ENCODE measurements at places on chromosomes 2 and 18. TPM values are rescaled to one million over a fixed set of nuclear protein-coding genes. Genes with fewer than 3 reads are reported as not detected.

AUP1 gene
- total RNA-seq: 184 TPM

NCK2 gene
- 119 TPM for total RNA-seq

STK17B gene
- 312 TPM for total RNA-seq

LCT gene
- total RNA-seq: 0.36 TPM

- no peaks in the 10 kb centered on the region for H3K27me3 ChIP-seq
- H3K4me3 ChIP-seq: no peak overlapping the region
- DNase-seq: no peak
- H3K36me3 ChIP-seq: no peaks in the 10 kb centered on the region
- H3K27ac ChIP-seq: no peak overlapping the region
- H3K4me1 ChIP-seq: no peaks in the 10 kb centered on the region
Observed at GRCh38 chr18:24949908-24950307, 402.1 kb downstream of the ZNF521 start.

DNA sequence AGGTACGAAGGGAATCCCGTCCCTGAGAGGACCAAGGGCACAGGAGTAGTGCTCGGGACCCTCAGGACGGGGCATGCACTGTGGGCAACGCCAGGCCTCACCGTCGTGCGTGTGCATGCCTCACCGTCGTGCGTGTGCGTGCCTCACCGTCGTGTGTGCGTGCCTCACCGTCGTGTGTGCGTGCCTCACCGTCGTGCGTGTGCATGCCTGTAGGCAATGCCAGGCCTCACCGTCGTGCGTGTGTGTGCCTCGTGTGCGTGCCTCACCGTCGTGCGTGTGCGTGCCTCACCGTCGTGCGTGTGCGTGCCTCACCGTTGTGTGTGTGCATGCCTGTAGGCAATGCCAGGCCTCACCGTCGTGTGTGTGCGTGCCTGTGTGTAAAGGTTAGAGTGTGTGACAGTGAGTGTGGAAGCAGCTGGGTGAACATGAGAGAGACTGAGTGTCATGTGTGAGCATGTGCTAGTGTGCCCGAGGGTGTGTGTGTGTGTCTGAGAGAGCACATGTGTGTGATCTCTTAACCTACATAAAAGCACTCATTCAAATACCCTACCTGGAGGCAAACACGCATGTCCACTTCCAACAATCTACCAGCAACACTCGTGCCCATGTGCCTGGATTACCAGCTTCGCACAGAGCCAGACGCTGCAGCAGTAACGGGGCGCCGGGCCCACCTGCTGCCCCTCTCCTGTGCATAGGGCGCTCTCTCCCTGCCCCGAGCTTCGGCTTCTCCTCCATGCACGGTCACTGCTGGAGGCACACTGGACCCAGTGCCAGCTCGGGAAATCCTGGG lies 36.3 kb downstream of the ZNF516 start:
- H3K27ac ChIP-seq: no peak overlapping the region
- DNase-seq: peak; percentile 1
- H3K36me3 ChIP-seq: peaks cover 22% of the 10 kb centered on the region
- peaks cover 40% of the 10 kb centered on the region for H3K4me1 ChIP-seq
- no peaks in the 10 kb centered on the region for H3K27me3 ChIP-seq
- H3K4me3 ChIP-seq: no peak overlapping the region

GRCh38 chr18:63545000-63545399 lies 2.8 kb downstream of the SERPINB12 start:
- no peak for DNase-seq
- H3K4me1 ChIP-seq: no peaks in the 10 kb centered on the region
- no peak overlapping the region for H3K27ac ChIP-seq

GRCh38 chr2:66982766-66983165 lies 414.4 kb upstream of the ETAA1 start:
- no peaks in the 10 kb centered on the region for H3K36me3 ChIP-seq
- no peaks in the 10 kb centered on the region for H3K27me3 ChIP-seq
- no peak for DNase-seq
- H3K27ac ChIP-seq: no peak overlapping the region

DNA sequence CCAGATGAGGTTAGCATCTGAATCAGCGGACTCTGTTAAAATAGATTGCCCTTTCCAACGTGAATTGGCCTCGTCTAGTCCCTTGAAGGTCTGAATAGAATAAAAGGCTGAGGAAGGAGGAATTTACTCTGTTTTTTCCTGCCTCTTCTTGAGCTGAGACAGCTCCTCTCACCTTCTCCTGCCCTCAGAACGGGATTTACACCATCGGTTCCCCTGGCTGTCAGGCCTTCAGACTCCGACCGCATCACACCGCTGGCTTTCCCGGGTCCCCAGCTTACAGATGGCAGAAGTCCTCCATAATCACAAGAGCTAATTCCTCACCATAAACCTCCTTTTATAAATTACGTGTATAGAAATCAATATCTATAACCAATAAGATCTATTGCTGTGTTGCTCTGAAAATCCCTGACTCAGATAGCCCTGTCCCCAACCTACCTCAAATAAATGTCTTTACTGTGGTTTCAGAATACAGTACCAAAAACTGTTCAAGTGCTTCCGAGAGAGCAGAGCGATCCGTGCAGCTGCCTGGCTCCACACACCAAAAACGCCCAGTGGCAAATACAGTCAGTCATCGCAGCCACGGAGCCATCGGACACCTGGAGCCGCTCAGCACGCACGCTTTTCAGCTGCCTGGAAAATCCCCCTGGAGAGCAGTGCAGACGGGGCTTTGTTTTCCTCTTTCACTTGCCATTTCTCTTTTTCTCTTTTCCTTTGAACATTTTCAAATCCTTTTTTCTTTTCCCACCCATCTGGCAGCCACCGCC lies 196.9 kb downstream of the NRP2 start:
- no peak for DNase-seq
- peaks cover 16% of the 10 kb centered on the region for H3K27me3 ChIP-seq
- H3K27ac ChIP-seq: no peak overlapping the region
- no peaks in the 10 kb centered on the region for H3K4me1 ChIP-seq
- H3K36me3 ChIP-seq: no peaks in the 10 kb centered on the region

DNA sequence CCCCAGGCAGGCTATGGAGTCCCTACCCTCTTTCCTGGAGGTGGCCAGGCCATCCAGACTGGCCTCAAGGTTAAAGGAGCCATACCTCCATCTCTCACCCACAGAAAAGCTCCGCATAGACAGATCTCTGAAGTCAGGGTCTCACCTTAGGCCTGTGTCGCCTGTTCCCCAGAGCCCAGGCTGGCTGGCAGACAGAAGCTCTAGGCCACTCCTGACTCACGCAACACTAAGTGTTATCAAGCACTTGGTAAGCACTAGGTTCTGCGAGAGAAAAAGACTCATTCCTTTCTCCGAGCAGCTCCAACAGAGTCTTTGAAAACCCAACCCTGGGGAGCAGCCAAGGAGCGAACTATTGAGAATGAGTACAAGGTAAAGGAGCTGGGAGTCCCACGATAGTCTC lies 6.1 kb downstream of the SMAD7 start:
- H3K36me3 ChIP-seq: peaks cover 6% of the 10 kb centered on the region
- H3K27ac ChIP-seq: peak overlapping the region; percentile 62
- peaks cover 5% of the 10 kb centered on the region for H3K27me3 ChIP-seq
- no peak overlapping the region for H3K4me3 ChIP-seq
